ENCODE measurements at places on chromosomes 1 and 21.

DNA sequence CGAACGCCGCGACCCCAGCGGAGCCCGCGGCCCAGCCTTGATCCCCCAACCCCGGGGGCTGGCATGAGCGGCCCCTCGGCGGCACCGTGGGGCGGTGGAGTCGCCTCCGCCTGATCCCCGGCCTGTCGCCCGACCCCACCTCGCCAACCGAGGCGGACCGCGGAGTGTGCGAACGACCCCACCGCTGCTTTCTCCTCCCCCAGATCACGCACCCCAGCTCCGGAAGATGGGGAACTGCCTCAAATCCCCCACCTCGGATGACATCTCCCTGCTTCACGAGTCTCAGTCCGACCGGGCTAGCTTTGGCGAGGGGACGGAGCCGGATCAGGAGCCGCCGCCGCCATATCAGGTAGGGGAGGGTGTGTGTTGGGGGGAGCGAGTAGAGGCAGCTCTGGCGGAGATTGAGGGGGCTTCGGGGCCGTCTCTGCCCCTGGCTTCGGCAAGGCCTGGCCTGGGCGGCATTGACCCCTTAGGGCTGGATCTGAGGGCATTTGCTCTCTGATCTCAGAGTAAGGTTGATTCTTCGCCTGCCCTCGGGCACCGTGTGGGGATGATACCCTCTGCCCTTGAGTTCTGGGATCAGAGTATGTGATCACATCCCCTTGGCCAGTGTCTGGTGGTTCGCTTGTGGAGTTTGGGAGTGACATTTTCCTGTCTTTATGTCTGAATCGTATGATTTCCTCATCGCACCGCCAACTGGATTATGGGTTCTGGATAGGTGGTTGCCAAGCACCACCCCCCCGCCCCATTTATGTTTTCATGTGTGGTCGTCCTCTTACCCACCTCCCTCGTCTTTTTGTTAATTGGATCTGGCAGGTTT, 668 bp downstream of the RNF11 start:
- peak; percentile 50 for DNase-seq

GRCh38 chr1:181255270-181255929, 166.9 kb downstream of the IER5 start:
- no peak for DNase-seq

DNA sequence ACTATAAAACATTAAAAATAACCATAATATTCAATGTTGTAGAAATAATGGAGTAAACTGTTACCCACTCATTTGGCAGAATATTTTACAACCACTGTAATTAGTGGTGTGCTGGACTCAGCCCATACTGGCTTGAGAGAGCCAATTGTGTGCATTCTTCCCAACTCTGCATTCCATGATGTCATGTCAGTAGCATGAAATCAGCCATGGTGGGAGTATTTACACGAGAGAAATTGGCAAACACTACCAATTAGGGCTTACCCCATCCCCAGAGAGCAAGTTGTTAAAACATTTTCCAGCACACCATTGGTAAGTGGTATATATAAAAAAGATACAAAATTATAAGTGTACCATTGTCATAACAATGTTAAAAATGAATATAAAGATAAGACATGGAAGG, 19.1 kb upstream of the QSOX1 start:
- no peak for DNase-seq

DNA sequence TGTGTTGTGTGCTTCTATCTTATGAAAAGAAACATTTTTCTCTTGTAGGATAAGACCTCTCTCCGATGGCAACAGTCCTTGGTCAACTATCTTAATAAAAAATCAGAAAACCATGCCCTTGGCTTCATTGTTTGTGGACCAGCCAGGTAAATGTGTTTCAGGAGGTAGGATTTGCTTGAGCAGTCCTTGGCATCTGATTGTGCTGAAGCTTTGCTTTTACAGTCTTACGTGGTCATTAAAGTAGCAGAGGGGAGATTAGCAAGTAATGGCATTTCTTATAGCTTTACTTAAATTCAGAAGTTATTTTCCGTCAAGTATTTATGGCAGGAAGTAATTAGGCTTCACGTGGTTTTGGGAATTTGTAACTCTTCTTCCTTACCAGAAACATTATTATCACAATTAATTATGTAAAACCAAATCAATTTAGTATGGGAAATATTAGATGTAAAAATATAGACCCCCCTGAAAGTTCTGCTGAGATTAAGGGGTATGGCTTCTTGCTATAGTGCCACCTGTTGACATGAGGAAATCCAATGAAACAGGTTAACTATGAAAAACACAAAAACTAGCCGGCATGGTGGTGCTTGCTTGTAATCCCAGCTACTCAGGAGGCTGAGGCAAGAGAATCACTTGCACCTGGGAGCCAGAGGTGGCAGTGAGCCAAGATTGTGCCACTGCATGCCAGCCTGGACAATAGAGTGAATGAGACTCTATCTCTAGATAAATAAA, 49.0 kb downstream of the MAP3K21 start:
- no peak for DNase-seq

DNA sequence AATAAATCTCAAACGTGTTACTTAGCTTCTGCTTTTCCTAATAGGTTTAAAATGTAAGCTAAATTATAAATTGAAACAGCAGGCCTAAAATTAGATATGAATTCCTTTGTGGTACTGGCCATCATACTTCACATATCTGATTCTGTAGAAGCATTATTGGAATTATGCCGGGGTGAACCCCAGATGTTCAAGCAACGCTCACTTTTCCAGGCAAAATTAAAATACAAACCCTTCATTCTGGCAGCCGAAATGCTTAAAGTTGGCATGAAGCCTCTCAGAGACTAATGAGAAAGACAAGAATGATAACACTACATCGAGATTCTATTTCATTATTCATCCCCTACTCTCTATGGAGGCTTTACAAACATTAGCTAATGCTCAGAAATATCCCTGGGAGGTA, 1352.7 kb upstream of the ADGRL2 start:
- DNase-seq: no peak

GRCh38 chr1:116793357-116793935, 39.2 kb downstream of the CD2 start:
- no peak for DNase-seq

DNA sequence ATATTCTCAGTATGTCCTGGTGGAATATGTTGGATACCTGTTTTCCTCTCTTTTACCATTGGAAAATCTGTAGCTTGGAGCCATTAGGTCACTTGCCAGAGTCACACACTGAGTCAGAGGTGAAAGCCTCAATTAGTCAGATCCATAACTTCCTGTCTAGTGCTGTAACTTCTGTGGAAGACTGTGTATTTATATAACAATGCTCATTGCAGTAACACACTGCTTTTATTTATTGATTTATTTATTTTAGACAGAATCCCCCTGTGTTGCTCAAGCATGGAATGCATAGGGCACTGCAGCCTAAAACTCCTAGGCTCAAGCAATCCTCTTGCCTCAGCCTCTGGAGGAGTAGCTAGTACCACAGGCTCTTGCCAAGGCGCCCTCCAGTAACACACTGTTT, 1.3 kb upstream of the DOCK7 start:
- no peak for DNase-seq

DNA sequence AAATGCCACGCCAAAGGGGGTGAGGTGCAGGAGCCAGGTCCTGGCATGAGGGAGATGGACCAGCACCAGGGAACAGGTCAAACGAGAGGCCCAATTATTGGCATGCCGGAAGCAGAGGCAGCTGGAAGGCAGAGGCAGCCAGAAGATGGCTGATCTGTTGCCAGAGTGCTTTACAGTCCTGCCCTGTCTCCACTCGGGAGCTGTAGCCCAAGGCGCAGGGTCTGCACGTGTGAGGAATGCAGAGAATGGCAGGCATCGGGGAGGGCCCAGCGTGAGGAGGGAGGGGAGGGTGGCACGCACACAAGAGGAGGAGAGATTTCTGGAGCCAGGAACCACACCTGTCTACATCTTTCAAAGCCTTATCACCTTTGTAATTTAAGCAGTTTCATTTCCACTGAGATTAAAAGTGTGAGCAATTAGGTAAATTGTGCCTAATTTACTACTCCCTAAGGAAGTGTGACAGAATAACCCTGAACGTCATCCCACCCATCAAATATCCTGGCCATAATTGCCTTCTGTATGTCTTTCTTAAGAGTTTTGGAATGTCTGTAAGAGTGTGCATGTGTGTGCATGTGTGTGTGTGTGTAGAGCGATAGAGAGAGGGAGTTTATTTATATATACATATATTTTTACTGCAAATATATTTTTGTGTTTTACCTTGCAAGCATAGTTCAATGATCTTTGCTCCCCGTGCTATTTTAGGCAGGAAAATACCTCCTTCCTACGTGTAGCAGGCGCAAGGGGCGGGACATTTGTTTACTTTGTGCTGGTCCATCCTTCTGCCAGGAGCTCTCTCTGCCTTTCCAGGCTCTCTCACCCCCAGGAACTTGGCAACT, 125.5 kb upstream of the SERBP1 start:
- DNase-seq: no peak

GRCh38 chr1:89974696-89975470, 20.0 kb upstream of the ZNF326 start:
- no peak for DNase-seq

DNA sequence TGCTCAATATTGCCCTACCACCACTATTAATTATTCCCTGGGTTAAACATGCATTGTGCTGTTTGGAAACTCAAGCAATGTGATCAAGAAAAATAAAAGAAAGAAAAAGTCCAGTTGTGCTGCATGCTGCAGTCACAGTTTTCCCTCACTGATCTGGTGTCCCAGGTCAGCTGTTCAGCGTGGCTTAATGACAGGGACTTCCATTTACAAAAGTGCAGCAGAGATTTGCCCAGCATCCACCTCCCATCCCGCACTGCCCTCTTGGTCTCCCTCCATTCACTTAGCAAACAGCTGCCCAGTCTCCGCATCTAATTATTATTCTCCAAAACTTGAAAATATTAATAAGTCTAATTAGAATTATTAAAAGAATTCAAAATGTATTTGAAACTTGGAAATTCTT, 2.0 kb upstream of the OR2T4 start:
- no peak for DNase-seq

DNA sequence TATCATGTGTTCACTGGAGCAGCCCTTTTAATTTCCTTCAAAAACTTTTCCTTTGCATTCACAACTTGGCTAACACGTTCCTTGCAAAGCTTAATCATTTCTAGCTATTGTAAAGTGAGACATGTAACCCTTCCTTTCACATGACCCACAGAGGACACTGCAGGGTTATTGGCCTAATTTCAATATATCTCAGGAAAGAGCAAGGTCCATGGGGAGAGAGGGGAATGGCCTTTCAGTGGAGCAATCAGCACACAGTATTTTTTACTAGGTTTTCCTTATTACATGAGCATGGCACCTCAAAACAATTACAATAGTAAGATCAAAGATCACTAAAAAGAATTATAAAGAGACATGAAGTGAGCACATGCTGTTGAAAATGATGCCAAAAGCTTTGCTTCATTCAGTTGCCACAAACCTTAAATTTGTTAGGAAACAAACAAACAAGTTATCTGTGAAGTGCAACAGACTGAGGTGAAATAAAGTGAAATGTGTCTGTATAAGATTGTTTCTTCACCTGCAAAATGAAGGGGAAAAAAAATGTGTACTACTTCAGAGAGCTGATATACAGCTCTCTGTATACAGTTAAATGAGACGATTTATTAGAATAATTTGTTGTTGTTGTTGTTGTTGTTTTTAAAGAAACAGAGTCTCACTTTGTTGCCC, 61.5 kb downstream of the EIF4G3 start:
- DNase-seq: no peak

GRCh38 chr1:18883636-18884418, 18.5 kb downstream of the ALDH4A1 start:
- no peak for DNase-seq

GRCh38 chr1:76262601-76263000, 188.1 kb downstream of the ST6GALNAC3 start:
- no peak for DNase-seq

- DNase-seq: peak; percentile 73
Measured at GRCh38 chr1:43367904-43368645, at the start of gene ELOVL1. Gene ELOVL1 (minus strand): TSS chr1:43368011. CDS start chr1:43365609, 2,402 bp downstream.

- DNase-seq: no peak
Measured at GRCh38 chr21:43827015-43827611, 37.7 kb downstream of the RRP1 start.

GRCh38 chr1:26922901-26923300, 1.4 kb downstream of the NUDC start:
- no peak for DNase-seq

DNA sequence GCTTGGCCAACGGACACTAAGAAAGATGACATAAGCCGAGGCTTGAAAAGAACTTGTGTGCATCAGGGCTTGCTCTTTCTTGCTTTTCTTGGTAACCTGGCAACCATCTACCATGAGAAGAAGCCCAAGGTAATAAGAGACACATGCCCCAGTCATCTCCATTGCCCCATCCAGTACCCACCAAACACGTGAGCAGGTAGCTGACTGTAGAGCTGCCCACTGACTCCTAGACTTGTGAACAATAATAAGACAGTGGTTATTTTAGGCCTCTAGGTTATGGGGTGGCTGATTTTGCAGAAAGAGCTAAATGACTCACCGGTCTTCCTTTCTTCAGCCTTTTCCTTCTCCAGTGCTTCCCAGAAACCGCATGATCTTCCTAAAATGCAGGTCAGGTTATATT, 105.0 kb upstream of the JUN start:
- no peak for DNase-seq

GRCh38 chr1:198156745-198157240, at the start of gene NEK7:
Gene NEK7 (plus strand): TSS chr1:198156998. CDS start chr1:198232581, 75,583 bp downstream.
- DNase-seq: peak; percentile 71

DNA sequence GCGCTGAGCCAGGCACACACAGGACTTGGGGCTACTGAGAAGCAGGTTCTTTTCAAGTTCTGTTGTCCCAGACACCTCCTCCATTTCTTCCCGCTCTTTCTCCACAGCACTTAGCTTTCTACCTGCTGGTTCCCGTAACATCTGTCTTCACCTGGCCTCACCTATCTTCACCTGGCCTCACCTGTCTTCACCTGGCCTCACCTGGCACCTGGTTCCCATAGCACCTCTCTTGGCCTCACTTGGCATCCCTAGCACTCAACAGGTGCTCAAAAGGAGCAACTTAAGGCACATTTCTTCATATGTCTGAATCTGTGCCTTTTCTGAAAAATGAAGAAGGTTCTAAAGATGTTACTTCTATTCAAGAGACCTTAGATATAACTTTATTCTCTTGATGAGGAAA, 10.4 kb downstream of the KCNK1 start:
- DNase-seq: no peak

- DNase-seq: no peak
Measured at GRCh38 chr1:90969241-90969640, 52.6 kb downstream of the ZNF644 start.

DNA sequence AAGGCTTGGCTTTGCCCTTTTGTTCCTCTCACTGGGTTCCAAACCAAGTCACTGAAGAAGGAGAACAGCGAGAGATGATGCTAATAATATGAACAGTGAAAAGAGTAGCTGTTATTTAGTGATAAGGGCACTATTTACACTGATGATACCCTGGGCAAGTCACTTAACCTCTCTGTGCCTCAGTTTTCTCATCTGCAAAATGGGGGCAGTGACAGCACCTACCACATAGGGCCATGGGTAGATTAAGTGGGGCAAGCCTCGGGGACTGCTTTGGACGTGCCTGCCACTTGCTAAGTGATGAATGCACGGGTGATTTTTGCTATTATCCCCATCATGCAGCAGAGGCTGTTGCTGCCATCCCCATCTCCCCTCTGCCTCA, 9.2 kb downstream of the ATP13A2 start:
- DNase-seq: no peak

GRCh38 chr1:152679459-152679858, 4.4 kb downstream of the LCE2C start:
- DNase-seq: no peak

Measured in left renal pelvis (tissue), 4 donors.